8988T (cell line): ENCODE measurements at places on chromosomes 7 and 10.
A peak's percentile ranks its signal among the peaks of the same experiment; 100 is the strongest.

DNA sequence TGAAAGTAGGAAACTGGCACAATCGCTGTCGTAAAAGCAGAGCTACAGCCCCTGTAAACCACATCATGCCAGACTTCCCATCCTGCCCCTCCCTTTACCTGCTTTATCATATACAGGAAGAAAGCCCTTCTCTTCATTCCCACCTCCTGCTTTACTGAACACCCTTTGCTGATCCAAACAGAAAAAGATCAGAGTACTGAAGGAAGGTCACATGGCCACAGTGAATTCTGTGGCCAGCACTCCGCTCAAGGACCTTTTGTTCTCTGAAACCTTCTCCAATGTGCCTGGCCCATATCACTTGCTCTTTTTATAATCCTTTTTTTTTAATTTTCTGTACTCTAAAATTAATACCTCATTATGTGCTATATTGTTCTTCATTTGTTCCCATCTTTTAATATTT, 108.8 kb upstream of the LRGUK start:
- DNase-seq: no peak

DNA sequence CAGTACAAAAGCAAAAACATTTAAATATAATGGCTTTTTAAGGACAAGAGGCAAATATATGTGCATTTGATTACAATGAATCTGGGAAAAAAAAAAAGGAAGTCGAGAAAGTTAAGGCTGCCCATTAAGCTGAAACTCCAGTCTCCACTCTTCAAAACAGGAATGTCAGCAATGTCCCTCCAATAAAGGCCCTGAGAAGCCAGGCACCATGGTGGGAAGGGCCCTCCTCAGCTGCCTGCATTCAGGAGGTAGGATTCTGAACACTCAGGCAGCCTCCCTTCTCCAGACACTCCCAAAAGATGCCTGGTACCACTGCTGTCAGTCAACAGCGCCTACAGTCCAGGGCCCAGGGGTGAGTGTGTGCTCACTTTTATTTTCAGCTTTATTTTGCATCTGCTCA, 121.3 kb upstream of the MGMT start:
- DNase-seq: no peak

DNA sequence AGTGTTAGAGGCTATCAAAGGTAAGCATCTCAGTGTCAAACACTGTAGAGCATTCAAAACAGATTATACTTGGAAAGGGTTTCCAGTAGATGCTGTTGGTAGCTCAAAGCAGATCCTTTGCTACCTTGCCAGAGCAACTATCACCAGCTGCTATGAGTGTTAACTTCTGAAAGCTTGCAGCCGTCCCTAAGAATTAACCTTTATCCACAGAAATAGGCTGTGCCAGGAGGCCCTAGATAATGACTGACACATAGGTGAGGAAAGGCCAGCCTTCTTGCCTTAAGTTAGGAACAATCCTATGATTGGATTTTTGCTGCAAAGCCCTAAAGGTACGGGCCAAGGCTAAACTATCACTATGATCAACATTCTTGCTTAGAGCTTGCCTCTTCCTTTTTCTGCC, 263.2 kb downstream of the DGKB start:
- DNase-seq: no peak

GRCh38 chr10:50987934-50988333, 86.4 kb upstream of the PRKG1 start:
- no peak for DNase-seq

GRCh38 chr10:125816548-125816947, 6.5 kb downstream of the UROS start:
- no peak for DNase-seq

GRCh38 chr10:85421421-85421820, 945.2 kb downstream of the GRID1 start:
- no peak for DNase-seq

- peak; percentile 38 for DNase-seq
These were observed 12.4 kb downstream of the CPA5 start for GRCh38 chr7:130356876-130357611.

GRCh38 chr7:28187012-28187411, 6.4 kb upstream of the JAZF1 start:
- no peak for DNase-seq

DNA sequence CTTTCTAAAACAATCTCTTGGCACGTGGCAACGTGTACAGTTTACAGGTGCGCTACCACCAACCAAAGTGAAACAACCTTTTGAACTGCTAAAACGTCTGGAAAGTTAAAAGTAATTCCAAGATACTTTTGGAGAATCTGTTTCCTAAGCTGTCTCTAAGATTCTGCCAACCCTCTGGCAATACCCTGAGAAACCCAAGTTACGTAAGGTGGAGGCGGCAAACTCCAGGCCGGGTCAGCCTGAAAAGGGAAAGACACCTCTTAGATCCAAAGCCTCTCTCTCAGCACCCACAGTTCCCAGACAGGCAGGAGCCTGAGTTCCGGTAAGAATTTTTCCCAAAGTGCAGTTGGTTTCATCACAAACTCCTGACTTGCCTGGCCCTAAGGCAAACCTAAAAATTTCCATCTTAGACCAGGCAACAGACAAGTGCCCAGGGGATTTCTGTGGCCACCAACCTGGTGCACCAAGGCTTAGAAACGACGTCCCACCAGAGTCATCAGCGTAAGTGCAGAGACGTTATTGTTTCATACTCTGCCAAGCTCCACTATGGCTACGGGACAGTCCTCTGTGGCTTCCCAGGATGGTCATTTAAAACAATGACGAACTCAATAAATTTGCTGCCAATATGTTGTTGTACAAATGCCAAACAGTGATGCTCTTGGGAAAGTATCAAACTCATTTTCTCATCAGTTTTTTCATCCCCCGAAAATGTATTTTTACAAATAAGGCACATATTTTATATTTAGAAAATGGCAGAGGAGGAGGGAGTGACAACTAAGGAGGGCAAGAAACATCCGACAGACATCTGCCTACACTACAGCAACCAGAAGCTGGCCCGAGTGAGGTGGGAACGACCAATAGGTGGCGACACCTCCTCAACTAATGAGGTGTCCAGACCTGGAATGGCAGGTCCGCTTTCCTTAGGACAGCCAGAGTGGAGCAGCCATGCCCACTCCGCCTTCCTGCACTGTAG, 205.8 kb upstream of the FRMD4A start:
- DNase-seq: peak; percentile 45

DNA sequence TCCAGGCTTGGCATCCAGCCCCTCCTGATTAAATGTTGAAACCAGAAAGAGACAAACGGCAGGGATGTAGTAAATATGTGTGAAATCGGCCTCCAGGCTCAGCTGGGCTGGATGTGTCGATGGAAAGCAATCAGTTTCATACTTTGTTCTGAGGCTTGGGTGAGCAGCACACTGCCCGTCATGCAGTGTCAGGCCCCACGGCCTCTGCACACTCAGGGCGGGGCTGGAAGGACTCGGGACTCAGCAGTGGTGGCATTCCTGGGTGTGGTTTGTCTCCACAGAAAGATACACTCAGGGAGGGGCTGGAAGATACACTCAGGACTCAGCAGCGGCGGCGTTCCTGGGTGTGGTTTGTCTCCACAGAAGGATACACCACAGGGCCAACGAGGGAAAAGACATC, 22.0 kb downstream of the ADGRA1 start:
- no peak for DNase-seq

DNA sequence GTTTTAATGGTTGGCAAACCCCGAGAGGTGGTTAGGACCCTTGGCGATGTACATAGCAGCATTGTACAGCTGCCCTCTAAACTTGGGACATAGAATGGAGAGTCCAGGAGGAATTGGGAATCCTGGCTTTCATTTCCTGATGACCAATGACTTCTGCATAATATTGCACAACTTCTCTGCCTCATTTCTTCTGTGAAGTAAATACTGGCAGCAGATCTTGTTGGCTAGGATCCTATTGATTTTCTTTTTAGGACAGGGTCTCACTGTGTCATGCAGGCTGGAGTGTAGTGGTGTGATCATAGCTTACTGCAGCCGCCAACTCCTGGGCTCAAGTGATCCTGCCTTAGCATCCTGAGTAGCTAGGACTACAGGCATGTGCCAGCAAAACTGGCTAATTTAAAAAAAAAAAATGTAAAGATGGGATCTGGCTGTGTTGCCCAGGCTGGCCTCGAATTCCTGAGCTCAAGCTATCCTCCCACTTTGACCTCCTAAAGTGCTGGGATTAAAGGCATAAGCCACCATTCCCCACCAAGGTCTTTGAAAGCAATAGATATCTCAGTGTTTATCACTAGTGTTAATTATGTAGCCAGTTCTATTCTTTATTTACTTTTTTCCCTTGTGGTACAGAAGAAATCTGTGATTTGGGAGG, 58.1 kb downstream of the PODXL start:
- DNase-seq: no peak

DNA sequence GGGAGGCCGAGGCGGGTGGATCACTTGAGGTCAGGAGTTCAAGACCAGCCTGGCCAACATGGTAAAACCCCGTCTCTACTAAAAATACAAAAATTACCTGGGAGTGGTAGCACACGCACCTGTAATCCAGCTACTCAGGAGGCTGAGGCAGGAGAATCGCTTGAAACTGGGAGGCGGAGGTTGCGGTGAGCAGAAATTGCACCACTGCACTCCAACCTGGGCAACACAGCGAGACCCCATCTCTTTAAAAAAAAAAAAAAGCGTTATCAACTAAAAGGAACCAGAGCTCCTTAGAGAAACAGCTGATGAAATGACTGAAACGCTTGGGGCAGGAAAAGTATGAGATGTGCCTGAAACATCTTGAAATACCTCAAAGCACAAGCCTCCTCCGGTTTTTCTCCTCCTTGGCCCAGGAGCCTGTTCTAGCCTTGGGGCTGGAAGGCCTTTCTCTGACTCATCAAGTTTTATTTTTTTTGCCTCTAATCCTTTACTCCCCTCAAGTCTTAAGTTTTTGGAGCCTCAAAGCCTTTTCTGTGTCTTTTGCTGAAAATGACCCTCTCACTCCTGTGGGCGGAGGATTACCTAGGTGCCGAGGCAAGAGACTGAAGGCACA, 2.6 kb upstream of the METTL27 start:
- DNase-seq: no peak
